ENCODE measurements at places on chromosomes 5 and 9. TPM values are rescaled to one million over a fixed set of nuclear protein-coding genes. Genes with fewer than 3 reads are reported as not detected.

DNA sequence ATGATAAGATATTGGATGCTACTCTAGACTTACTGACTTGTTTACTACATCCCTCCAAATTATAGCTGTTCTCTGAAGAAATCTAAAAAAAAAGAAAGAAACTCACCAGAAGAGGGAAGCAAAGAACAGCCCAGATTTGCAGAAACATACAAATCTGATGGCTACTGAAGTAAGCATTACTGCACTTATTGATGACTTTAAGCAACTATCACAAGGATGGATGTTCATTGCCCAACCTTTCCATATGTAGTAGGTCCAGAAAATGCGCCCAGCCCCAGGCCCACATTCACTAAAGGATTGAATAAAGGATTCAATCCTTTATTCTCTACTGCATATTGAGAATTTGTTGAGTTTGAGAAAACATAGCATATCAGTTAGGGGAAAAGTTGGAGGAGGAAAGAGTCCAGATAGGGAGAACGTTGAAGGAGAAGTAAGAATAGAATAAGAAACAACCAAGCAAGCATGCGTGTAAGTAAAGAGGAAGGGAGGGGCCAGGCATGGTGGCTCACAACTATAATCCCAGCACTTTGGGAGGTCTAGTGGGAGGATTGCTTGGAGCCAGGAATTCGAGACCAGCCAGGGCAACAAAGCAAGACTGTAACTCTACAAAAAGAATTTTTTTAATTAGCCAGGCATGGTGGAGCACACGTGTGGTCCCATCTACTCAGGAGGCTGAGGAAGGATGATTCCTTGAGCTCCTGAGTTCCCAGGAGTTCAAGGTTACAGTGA is 33.8 kb upstream of the DTWD2 start:
- no peak for DNase-seq

GRCh38 chr9:88898039-88898720 is 93.1 kb upstream of the S1PR3 start:
- no peak for DNase-seq

DNA sequence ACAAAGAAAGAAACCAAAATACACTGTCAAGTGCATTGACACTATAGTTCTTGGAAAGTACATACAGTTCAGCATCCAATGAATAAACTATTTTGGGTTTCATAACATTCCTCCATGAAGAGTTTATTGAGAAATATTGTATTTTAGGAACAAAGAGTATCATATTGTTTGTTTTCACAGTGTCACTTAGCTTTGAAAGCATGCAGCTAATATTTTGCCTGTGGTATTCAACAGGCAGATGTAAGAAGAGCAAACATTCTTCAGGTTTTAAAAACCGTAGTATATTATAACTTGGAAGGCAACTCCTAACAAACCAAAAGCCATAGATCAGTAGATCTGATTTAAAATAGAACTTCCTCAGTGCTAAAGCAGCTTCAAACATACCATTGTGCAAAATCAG is 4.5 kb downstream of the PRELID2 start:
- no peak for DNase-seq

- no peak for DNase-seq
Measured at GRCh38 chr5:178306430-178307225, 74.0 kb upstream of the PHYKPL start.

- no peak for DNase-seq
Measured at GRCh38 chr5:145056800-145057199, 778.3 kb downstream of the PRELID2 start.

ADCY2 gene
- total RNA-seq: 0.26 TPM

- no peak for DNase-seq
Measured at GRCh38 chr5:6849316-6850105, 136.3 kb downstream of the TENT4A start.

SAP30L gene
- 33.0 TPM for total RNA-seq

DNA sequence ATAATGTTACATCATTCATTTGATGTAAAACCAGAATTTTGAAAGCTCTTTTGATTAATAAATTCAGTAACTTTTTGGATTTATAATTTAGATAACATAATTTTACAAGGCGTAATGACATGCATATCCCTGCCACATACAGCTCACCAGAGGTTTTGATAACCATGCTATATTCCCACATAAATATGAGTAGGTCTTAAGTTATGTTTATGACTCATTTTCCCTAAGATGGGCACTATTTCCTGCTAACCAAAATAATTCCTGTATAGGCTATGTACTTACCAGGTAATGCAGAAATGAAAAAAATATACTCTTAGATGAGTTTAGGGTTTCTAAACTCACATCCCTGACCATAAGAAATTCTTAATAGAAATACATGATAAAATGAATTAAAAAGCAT is 93.9 kb upstream of the EDIL3 start:
- no peak for DNase-seq

DNA sequence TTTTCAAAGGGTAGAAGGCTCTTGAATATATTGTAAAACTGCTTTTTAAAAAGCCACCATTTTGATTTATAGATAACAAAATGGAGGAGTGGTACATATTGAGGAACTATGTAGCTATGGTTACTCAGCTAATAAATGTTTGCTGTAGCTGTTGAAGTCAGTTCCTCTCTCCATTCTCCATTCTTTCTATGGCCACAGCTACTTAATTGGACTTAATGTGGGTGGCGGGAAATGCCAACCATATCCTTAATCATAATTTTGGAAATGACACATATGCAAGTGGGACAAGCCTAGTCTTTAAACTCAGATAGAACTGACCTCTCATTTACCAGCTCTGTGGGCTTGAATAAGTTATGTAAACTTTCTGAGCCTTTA is 10.6 kb downstream of the CDKN2A start:
- no peak for DNase-seq

DIPK1B gene
- 19.8 TPM for total RNA-seq

GRCh38 chr5:133111299-133111698 is 59.5 kb downstream of the HSPA4 start:
- DNase-seq: peak; percentile 82

DNA sequence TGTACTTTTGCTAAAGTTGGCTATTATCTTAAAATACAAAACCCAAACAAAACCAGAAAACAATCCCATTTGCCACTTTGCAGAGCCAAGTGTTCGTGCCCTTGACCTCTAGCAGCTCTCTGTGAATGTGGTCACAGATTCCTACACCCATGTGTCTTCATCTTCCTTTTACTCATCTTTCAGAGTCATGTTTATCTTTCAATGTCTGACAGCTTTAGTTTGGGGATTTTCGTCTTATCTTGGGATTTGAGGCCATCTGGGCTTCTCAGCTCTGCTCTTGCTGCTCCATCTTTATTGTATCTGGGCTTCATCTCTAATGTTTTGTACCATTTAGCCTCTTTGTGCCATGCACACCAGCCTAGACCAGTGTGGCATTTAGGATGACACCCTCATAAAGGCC is 81.0 kb downstream of the DAPK1 start:
- DNase-seq: no peak

STK32A gene
- total RNA-seq: 0.28 TPM

DNA sequence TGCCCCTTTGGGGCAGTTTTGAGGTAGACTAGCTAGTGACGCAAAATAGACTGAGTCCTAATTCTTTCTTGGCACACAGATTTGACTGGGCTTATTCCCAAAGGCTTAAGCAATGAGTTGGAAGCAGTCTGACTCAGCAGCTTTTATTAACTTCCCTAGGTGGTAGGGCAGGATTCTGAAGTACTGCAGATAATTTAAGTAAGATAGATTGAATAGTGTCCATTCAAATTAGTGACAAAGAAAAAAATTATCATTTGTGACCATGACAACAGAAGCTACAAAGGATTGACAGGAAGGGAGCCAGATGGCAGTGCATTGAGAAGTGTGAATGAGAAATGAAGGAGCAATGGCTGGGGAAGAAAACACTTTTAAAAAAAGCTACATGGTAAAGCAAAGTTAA is 649.4 kb downstream of the CDH9 start:
- DNase-seq: no peak

HMGXB3 gene
- total RNA-seq: 17.5 TPM
